Stimulated activated CD4-positive, alpha-beta T cell treated with anti-CD3 and anti-CD28 coated beads, Interleukin-1b, Interleukin-23, amount 100 ng/mL, for 1 hour (primary cell): ENCODE measurements at places on chromosomes 12 and 14.

DNA sequence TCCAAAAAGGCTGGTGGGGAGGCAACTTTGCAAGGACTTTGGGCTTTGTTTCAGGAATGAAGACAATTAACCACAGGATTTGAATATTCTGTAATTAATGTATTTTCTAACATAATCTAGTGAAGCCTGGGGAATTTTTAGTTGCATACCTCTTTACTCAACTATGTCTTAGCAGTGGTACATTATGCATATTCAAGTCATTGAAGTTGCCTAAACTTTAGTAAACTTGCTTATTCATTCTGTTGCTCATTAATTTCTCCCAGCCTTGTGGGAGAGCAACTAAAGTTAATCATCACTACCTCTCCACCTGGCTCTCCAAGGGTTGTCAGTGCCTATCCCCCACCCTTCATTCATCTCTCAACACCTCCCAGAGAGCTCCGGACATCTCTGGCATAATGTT, 54.2 kb downstream of the IFNG-AS1 start:
- no peak for DNase-seq

DNA sequence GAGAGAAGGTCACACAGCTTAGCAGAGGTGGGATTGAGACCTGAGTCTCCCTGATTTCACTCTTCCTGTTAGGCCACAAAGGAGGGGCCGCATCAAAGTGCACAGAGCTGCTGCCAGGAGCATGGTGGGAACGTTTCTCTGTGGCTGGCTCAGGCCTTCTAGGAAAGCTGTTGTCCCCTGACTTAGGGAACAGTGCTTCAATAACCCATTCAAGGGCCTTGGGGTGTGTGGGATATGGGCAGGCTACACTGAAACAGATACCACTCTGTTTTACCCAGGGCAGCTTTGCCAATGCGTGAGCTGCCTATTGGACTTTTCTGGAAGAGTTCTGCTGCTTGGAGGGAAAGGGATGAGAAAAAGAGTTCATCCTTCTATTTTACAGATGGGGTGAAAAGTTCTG, 110.0 kb downstream of the ADCK1 start:
- DNase-seq, result no peak

- DNase-seq, result no peak
Measured at GRCh38 chr12:118368821-118369220, 3.9 kb downstream of the TAOK3 start.

GRCh38 chr14:97777622-97778355, 980.6 kb downstream of the VRK1 start:
- no peak for DNase-seq

DNA sequence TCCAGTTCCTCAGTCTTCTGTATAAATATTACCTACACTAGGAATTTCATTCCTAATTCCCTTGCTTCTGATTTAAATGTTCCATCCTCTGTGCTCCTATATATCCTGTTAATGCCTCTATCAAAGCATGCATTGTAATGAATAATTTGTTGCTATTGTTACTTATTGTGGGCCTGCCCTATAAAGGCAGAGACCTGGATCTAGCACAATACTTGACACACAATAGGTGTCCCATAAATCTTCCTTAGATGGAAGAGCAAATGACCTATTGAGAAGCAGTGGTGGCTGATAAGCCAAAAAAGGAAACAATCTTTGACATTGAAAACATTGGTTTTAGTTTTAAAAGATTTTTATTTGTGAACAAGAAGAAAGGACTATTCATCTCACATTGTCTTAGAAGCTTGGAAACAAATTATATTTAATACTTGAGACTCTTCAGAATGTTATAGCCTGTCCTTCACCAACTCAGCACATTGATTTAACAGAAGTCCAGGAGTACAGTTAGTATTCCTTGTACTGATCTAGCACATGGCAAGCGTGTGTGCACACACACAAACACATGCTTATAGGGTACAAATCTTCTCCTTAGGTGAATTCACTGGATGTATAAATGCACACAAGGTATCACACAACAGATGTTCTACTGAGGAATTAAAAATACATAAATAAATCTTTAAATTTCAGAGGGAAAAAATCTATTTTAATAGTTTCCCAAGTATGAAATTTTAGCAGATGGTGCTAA, 135.9 kb downstream of the DUSP6 start:
- DNase-seq, result no peak

DNA sequence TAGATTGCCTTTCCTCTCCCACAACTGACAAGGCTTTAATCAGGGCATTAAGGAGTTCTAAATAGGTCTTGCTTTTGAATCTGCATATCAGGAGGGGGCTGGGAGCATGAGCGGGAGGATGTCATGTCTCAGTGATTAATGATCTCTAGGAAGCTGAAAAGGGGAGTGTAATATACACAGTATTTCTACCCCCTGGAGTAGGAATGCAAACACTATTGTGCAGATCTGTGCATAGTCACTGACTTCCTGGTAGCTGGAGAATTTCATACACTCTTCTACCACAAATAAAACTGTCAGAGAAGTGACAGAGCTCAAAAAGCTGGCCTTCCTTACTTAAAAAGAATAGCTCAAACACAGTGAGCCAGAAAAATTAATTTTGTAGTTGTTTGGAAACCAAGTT, 65.8 kb downstream of the RIC8B start:
- no peak for DNase-seq

DNA sequence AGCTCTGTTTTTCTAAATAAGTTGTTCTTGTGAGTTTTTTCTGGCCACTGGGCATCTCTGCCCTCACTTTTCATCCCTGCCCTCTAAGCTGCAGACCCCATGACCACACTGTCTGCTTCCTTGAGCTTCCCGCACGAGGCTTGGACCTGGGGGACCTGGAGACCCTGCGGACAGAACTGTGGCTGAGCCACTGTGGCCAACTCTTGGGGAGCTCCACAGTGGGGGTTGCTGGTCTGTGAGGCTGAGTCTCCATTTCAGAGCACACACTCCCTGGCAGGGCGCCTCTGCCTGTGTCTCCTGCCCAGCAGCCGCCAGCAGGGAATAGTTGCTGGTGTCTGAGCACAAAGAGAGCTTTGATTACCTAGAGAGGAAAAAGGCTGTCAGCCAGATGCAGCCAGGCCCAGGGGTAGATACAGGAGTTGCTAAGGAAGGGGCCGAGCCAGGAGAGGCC, 13.1 kb upstream of the RIN3 start:
- no peak for DNase-seq

GRCh38 chr12:29944269-29945000, 160.7 kb upstream of the TMTC1 start:
- no peak for DNase-seq

DNA sequence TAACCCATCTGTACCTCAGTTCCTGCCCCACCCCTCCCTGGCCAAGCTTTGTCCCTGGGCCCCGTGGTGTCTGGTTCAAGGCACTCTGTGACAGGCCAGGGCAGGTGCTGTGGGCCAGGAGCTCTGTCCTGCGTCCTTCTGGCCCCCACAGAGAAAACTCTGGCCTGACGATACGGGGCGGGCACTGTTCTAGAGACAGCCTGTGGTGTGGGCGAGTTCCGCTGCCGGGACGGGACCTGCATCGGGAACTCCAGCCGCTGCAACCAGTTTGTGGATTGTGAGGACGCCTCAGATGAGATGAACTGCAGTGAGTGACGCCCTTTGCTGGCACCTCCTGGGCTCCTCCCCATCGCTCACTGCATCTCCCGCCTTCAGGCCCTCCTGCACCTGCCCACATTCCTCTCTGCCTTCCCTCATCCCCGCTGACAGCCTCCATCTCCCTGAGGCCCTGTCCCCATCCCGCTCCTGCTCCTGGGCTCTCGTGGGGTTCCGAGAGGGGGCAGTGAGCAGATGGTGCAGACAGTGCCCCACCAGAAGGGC, 22.8 kb upstream of the NXPH4 start:
- no peak for DNase-seq

GRCh38 chr12:69998011-69998410, 173.0 kb downstream of the MYRFL start:
- no peak for DNase-seq

GRCh38 chr12:43733687-43734086, 24.9 kb downstream of the PUS7L start:
- DNase-seq, result no peak

DNA sequence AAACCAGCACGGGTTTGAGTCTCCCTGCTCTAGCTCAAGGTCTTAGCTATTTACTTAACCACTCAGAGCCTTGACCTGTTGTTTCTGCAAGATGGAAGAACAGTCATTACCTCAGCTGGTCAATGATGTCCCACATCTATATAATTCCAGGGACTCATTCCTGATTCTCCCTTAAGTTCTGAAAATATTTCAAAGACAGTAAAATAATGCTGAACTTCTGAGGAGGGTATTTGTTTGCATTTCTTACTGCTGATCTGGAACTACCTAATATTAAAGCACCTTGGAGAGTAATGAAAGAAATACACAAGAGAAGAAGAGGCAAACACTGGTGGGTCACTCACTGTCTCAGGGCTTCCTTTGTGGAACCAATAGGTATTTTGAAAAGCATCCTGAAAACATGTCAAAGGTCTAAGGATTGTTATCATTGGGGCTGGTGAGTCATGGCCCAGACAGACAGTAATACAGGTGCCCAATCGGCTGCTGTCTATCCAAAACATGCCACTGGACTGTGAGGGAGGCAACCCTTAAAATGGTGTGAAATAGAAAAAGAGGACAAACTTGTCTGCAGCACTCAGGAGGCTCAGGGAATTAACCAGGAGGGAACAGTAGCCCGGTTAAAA, 88.7 kb upstream of the EGLN3 start:
- DNase-seq, result no peak
